NCI-H2081 treated with DMSO at 0.1 percent for 48 hours (cell line): ENCODE measurements at places on chromosomes 13 and 19.

DNA sequence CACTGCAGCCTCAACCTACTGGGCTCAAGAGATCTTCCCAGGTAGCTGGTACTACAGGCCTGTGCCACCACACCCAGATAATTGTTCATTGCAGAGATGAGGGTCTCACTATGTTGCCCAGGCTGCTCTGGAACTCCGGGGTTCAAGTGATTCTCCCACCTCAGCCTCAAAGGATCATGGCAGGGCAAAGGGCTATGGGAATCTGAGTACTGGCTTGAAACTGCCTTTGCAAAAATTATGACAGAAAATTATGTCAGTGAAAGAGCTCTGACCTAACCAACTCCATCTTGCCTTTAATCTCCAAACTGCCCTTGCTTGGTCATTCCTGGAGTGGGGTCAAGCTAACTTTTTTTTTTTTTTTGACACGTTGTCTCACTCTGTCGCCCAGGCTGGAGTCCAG, 1.3 kb upstream of the DNASE2 start:
- DNase-seq, result no peak

DNA sequence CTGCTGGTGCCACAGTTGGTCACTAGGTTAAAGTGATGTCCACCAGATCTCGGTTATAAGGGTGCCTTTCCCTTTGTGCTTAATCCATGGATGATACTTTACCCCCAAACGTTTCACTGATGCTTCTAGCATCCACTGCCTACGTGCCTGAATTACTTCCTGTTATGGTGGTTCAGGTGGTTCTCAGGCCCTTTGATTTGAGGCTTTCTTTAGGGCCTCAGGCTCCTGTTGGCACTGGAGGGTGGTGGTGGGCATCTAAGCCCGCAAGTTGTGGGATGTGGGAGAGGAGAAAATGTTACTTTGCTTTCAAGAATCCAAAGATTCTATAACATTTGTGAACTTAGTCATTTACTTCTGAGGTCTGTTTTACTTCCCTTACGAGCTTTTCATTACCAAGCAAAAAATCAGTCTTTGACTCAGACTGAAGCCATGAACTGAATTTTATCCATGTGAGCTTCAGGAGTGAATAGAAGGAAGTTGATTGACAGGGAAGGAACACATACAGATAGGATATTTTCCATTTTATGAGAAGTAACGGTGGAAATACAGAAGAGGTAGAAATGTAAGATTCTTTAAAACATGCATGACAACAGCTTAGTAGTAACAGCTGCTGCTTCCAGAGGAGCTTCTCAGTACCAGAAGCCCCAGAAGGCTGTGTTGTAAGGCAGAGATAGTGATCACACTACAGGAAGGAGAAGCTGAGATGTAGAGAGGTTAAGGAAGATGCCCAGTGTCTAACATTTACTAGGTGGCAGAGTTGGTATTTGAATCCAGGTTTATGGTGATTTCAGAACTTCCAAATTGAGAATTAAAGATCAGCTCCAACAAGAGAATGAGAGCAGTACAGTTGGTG, 65.0 kb downstream of the ARHGEF7 start:
- no peak for DNase-seq

- no peak for DNase-seq
Measured at GRCh38 chr19:55702131-55702627, 27.2 kb downstream of the EPN1 start.

GRCh38 chr13:20824762-20825476, 51.2 kb upstream of the EEF1AKMT1 start:
- no peak for DNase-seq

GRCh38 chr19:45455707-45456499, 11.9 kb upstream of the FOSB start:
- DNase-seq, result no peak

DNA sequence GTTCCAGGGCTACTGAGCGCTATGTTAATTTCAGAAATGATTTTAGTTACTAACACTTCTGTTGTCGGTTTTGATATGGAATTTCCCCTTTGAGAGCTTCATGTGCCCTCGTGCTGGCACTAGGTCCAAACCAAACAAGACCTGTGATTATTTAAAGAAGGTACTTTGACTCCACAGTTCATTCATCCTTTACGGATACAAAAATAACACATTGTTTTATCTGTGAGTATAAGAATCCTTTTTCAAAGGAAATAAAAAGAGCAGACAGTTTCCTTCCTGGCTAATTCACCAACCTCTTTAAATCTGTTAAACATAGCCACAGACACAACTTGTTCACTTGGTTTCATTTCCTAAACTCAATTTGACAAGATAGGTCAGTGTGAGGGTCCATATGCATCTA, 141.2 kb downstream of the FLT1 start:
- DNase-seq, result no peak

- DNase-seq, result no peak
Measured at GRCh38 chr19:33554391-33554790, 32.8 kb upstream of the PEPD start.

- DNase-seq, result no peak
Measured at GRCh38 chr13:111491659-111492058, 171.2 kb downstream of the TEX29 start.

GRCh38 chr19:27748551-27749152, 1464.3 kb downstream of the UQCRFS1 start:
- DNase-seq, result no peak

- DNase-seq, result no peak
Measured at GRCh38 chr13:26942184-26942583, 181.6 kb upstream of the GPR12 start.

GRCh38 chr13:40031031-40031430, 375.6 kb downstream of the COG6 start:
- no peak for DNase-seq

- DNase-seq, result no peak
Measured at GRCh38 chr19:17949956-17950309, 17.0 kb upstream of the KCNN1 start.

DNA sequence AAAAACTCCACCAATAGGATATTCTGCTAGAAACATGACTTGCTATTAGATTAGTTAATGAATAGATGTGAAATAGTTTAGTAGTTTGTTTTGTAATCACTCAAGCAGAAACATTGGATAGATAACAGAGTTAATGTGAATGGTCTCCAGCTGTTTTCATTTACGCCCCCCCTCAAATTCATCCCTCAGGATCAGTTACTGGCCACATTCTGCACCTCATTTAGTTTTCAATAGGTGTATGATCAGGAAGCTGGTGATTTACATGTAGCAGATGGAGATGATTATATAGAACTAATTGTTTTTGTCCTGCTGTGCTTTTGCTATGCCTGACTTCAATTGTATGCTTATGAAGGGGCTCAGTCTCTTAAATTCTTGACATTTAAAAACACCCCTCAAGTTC, 759.0 kb downstream of the SLITRK6 start:
- DNase-seq, result peak; percentile 80

DNA sequence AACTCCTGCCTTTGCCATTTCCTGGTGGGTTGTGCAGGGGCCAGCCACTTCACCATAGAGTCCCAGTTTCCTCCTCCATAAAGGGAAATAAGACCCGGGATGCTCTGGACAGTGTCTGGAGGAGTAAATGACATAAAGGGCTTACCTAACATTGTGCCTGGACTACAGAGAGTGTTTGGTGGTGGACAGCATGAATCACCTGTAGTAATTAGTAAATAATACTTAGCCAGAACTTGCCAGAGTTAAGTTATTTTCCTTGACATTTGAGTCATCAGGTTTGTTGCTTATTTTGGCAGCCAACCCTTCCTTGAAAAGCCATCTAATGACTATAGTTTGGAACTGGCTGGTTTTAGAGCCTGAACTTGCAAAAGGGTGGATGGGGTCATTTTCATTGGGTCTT, 159.2 kb downstream of the SLC7A1 start:
- DNase-seq, result no peak

- no peak for DNase-seq
Measured at GRCh38 chr19:18839465-18840287, 7.9 kb downstream of the UPF1 start.

GRCh38 chr13:113142876-113143275, 15.6 kb upstream of the PROZ start:
- DNase-seq, result no peak

DNA sequence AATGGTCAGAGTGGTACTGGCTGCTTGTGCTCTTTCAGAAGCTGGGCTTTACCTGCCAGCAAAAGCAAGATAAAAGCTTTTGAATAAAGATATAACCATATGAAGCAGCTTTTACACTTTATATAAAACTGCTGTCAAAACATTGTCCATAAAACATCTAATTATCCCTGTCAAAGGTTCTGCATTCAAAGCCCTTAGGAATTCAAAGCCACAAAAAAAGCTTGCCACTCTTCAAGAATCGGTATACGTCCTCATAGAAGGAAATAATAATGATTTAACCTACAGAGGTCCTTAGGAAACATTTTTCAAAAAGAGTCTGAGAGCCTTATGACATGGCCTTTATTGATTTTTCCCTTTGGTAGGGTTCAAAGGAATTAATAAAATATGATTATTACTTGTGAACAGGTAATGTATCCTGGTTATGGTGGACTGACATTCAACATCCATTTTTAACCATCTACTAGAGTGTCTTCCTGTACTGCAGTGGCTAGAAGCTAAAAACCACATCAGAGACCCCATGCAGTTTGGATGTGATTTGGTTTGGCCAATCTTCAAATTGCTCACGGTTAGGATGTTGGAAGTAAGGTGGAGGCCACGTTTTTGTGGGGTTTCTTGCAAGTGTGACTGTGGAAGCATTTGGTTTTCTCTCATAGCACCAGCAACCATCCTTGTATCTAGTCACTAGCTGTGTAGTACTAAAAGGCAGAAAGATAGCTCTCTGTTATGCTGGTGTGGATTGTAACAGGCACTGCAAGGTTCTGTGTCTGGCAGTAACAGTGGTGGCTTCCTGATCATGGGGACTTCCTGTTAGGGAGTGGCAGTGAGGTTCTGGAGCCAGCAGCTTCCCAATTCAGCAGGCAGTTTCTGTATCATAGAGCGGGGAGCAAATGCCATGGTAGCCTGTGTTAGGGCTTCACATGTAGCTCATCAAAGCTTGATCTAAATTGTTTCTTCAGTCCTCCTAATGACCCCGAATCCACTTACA, 441.5 kb downstream of the DIAPH3 start:
- no peak for DNase-seq

DNA sequence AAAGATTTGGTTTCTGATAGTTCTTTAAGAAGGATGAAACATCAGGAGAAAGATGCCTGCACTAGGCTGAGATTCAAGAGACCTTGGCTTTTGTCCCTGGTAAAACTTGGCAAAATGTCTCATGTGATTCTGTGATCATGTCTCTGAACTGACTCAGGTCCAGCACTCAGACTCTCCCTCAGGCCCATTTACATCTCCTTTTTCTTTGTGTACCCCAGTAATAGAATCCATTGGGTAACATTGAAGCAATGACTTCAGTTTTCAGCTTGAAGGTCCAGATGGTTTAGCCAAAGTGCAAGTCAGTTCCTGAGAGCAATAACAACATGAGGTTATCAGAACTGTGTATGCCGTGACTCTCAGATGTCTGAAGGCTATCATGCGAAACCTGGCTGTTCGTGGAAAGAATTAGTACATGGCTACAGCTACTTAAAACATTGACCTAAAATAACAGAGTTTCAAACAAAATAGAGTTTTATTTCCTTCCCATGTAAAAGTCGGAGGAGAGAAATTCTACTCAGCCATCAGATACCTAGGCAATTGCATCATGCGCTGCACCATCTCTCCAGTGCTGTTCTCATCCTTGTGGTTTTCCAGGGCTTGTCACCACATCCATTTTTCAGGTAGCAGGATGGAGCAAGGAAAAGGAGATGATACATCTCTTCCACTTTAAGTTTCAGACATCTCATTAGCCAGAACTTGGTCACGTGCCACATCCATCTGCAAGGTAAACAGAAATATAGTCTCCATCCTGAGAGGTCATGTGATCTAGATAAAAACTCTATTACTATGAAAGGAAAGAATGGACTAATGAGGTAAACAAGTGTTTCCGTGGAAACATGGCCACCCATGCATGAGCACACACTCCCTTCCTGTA, 117.3 kb downstream of the POSTN start:
- DNase-seq, result peak; percentile 24

- no peak for DNase-seq
Measured at GRCh38 chr13:94210816-94211215, 268.7 kb downstream of the DCT start.

DNA sequence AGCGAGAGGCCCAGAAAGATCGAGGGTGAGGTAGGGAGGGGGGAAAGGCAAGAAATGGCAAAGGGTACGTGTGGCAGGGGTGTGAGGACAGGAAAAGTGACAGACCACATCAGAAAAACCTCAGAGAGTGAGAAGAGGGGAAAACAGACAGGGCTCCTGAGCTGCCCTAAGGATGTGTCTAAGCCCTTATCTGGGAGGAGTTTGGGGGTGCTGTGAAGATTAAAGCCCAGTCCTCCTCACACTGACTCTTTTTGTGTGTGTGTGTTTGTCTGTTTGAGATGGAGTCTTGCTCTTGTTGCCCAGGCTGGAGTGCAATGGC, 703 bp upstream of the PTH2 start:
- DNase-seq, result no peak

DNA sequence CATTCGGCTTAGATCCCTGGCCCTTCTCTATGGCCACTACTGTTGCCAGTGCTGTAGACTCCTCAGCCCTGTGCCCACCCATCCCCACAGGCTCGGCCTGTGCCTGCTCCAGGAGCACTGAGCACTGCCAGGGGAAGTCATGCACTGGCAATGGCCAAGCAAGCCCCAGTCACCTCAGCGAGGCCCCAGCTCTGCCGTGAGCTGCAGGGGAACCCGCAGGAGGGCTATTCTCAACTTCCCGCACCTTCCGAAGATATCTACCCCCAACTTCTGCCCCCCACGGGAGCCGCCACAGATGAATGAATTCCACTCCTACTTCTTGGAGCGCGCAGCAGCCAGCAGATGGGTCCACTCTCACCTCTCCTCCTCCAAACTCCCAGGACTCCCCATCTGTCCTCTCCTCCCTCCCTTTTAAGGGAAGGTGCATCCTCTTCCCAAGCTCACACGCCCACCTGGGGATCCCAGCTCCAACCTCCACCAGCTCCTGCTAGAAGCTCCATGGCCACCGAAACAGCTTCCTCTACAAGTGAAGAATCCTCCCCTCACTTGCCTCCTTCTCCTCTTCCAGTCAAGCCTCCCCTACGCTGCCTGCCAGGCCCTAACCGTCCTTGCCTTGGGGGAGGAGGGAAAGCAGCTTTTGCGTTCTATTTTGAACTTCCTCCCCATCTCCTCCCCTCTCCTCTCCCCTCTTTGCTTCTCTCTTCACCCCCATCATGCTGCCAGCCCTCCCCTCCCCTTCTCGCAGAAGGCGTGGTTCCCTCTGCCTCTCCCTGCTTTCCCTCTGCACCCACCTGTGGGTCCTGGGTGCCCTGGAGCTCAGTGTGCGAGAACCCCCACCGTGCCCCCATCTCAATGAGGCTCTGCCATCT, 52.2 kb downstream of the PEPD start:
- DNase-seq, result no peak

DNA sequence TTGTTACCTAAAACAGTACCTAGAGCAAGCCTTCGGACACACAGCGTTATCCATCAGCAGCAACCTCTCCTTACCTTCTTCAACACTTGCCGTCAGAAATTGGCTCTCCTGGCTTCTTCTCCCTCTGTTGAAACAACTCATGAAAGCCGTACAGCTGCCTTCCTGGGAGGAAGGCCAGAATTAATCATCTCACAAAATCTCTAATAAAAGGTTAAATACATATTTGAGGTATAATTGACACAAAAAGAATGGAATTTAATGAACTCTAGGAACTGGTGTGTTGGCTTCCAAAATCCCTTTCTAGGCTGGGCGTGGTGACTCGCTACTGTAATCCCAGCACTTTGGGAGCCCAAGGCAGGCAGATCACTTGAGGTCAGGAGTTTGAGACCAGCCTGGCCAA, 37.3 kb upstream of the GTF2F2 start:
- no peak for DNase-seq
